ENCODE measurements at places on chromosomes 5 and 9.

- peak; percentile 34 for DNase-seq
Measured at GRCh38 chr9:35696520-35697215, 6.9 kb upstream of the TPM2 start.

- no peak for DNase-seq
Measured at GRCh38 chr5:132768485-132768868, 8.6 kb downstream of the SEPTIN8 start.

GRCh38 chr5:133453831-133454230 lies 158.5 kb downstream of the FSTL4 start:
- no peak for DNase-seq

- peak; percentile 94 for DNase-seq
Measured at GRCh38 chr5:147332658-147333057, 97.8 kb downstream of the STK32A start.
